Astrocyte of the spinal cord (primary cell): ENCODE measurements at places on chromosomes 4 and X.

- DNase-seq = no peak
Measured at GRCh38 chr4:165515201-165515600, 136.4 kb downstream of the CPE start.

GRCh38 chr4:168928346-168928745, 81.7 kb downstream of the CBR4 start:
- no peak for DNase-seq

GRCh38 chr4:183390374-183390773, 54.1 kb upstream of the CDKN2AIP start:
- no peak for DNase-seq

DNA sequence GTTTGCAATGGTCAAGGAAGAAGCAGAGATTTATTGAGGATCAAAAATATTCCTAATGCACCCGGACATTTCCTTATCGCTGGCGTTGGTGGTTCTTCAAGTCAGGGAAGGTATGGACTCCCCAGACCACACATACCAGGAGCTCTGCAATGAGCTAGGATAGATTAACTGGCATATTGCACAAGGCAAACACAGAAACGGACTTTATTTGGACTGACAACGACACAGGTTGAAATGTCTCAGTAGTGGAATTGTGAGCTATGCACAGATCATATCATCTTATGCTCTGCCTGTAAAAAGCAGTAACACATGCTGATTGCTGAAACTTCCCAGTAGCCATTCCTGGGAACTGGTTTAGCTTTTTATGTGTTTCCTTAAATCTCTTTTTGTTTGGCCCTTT, 1.7 kb downstream of the TSPAN7 start:
- DNase-seq = no peak

DNA sequence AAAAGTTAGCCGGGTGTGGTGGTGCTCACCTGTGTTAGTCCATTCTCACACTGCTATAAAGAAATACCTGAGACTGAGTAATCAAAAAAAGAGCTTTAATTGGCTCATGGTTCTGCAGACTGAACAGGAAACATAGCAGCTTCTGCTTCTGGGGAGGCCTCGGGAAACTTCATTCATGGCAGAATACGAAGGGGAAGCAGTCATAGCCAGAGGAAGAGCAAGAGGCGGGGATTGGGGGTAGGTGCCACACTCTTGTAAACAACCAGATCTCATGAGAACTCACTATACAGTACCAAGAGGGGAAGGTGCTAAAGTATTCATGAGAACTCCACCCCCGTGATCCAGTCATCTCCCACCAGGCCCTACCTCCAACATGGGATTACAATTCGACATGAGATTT, 64.1 kb downstream of the BEND4 start:
- DNase-seq = no peak

- no peak for DNase-seq
Measured at GRCh38 chr4:29927895-29928294, 792.3 kb upstream of the PCDH7 start.

DNA sequence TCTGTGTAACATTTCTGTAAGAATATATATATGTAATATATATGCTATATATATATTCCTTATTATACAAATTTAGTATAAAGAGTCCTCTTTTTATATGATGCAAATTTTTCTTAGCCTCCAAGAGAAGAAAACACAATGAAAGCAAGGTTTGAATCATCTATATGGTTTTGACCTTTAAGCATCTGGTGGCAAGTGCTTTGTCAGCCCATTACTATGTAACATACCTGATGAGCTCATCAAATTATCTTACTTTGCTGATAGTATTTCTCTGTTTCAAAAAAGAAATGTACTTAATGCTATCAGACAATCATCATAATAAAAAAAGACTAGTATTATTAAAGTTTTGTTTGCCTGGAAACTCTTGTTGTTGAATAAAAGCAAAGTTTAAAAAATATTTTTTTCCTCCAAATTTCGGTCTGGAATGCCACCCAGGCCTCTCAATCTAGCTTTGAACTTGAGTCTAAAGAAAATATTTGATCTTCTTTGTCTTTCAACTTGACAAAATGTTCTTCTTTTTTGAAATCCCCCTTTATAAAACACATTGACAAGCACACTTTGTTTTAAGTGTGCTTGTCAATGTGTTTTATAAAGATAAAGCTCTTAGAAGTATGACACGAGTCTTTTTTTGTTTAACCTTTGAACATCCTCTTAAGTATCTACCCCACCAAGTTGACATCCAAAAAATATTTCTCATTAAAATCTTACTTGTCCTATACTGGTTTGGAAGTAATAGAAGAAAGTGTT, 26.2 kb downstream of the ZNF330 start:
- DNase-seq = peak; percentile 3

- peak; percentile 42 for DNase-seq
Measured at GRCh38 chr4:3399277-3400194, 42.2 kb upstream of the HGFAC start.

- no peak for DNase-seq
Measured at GRCh38 chr4:76476571-76476970, 41.5 kb downstream of the SHROOM3 start.

DNA sequence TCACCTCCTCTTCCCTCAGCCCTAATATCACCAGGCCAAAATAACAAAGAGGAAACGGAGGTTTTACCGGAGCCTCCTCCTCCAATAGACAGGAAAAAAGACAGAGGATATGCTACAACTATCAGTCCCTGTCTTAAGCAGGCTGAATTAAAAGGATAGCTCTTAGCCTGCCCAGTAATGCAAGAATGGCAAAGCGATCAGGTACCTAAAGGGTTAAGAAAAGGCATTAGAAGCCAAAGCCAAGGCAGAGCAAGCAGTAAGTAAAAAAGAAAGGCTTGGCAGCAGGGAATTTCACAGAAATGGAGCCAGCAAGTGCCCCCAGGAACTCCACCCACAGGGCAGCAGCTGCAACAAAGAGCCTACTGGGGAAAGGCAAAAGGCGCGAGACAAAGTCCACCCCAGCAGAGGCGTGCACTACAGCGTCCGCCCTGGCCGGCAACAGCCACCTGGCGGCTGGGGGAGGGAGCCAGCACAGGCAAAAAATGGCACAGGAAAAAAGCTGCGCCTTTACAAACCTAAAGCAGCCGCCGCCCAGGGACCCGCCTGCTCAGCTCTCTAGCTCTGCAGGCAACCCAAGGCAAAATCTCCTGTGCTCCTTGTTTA, 220.6 kb upstream of the ZC4H2 start:
- DNase-seq = no peak

- DNase-seq = peak; percentile 28
Measured at GRCh38 chrX:145405012-145405411, 157.7 kb downstream of the SPANXN1 start.

- DNase-seq = no peak
Measured at GRCh38 chrX:133419911-133420310, 4.6 kb upstream of the GPC4 start.

DNA sequence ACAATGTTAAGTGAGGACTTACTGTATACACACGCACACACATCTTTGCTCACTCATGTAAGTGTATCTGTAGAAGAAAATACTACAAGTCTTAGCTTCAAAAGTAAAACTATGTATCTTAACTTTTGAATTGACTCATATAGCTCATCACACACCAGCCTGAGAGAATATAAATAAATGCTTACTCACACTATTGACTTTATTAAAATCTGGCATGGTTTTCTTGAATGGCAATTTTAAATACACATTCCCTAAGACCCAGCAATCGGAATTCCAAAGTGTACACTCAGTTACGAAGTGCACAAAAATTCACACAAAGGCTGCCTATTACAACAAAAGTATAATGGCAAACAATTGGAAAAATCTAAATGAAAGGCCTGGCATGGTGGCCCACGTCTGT, 2.0 kb downstream of the ERCC6L start:
- DNase-seq = no peak

- DNase-seq = peak; percentile 3
Measured at GRCh38 chrX:119093991-119094735, 21.4 kb downstream of the CT47C1 start.

GRCh38 chr4:83216959-83217683, 67.5 kb downstream of the COQ2 start:
- no peak for DNase-seq

- no peak for DNase-seq
Measured at GRCh38 chr4:7179158-7179557, 13.2 kb upstream of the SORCS2 start.

- DNase-seq = no peak
Measured at GRCh38 chr4:62816566-62816965, 1592.7 kb downstream of the TECRL start.

- DNase-seq = peak; percentile 52
Measured at GRCh38 chrX:126658447-126658846, 105.8 kb upstream of the DCAF12L1 start.

GRCh38 chrX:130575831-130576389, 174.1 kb downstream of the RBMX2 start:
- DNase-seq = peak; percentile 32
